ENCODE measurements at places on chromosomes 1 and 21.
A peak's percentile ranks its signal among the peaks of the same experiment; 100 is the strongest.

DNA sequence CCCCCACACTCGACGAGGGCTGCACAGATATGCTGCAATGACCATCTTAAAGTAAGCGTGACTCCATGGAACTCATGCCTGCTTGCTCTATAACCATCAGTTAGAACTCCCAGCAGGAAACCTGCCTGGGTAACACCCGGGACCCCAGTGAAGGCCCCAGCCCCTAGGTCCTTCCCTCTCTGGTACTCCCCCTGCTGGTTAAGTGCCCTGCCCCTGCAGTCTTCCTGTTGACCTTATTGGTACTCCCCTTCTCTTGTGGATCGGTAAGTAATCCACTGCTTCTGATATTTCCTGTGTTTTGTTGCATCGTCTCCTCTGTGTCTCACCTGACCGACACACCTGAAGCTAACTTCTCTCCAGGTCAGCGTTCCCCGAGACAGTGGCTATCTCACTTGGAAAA lies 104.8 kb upstream of the COG2 start:
- H3K36me3 ChIP-seq: no peaks in the 10 kb centered on the region
- H3K27ac ChIP-seq: no peak overlapping the region
- H3K4me3 ChIP-seq: no peak overlapping the region
- peaks cover 5% of the 10 kb centered on the region for H3K4me1 ChIP-seq

DNA sequence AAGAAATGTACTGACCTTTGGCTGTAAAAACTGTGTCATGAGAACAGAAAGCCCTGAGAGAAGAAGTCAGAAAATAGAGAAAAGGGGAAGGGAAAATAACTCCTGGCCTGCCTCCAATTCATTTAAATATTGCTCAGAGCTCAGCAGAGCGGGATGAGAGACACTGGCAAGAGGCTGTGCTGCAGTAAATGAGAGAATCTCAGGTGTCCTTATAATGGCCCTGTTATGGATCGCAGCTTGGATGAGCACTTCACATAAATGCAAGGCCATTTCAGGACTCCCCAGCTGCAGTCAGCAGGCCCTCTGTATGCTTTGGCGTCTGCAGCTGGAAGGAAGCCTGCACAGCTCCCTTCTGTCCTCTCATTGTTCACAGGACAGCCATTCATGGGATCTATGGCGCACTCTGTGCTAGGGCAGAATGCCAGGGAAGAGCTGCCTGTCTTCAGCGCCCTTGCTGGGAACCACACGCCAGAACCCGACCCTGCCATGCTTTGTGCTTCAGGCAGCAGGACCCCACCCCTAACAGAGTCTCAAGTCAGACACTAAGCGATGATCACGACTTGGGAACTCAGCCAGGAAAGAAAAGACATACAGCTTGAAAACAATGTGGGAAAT lies 20.7 kb upstream of the ABCB10 start:
- no peaks in the 10 kb centered on the region for H3K36me3 ChIP-seq
- H3K27me3 ChIP-seq: peaks cover 17% of the 10 kb centered on the region
- no peak for DNase-seq
- no peak overlapping the region for H3K27ac ChIP-seq
- H3K4me3 ChIP-seq: no peak overlapping the region
- peaks cover 3% of the 10 kb centered on the region for H3K4me1 ChIP-seq

DNA sequence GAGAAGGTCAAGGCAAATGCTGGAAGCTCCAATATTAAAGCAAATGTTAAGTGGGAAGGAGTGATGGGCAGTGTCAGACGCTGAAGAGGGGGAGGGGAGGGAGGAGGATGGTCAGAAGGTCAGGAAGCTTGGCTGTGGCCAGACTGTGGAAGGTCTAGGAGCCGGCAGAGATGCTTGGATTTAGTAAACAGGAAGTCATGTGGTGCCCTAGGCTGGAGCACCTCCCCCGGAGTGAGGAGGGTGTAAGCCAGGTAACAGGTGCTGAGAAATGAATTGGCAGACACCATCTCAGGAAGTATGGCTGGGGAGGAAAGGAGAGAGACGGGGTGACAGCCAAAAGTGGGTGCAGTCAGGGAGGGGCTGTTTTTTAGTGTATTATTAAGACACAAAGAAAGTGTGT lies 17.7 kb downstream of the CSMD2 start:
- no peak overlapping the region for H3K4me3 ChIP-seq
- no peaks in the 10 kb centered on the region for H3K27me3 ChIP-seq

- no peak overlapping the region for H3K4me3 ChIP-seq
- no peaks in the 10 kb centered on the region for H3K4me1 ChIP-seq
- no peaks in the 10 kb centered on the region for H3K27me3 ChIP-seq
- no peaks in the 10 kb centered on the region for H3K36me3 ChIP-seq
- DNase-seq: no peak
- H3K27ac ChIP-seq: no peak overlapping the region
Observed at GRCh38 chr1:226977643-226978431, 37.7 kb downstream of the COQ8A start.

DNA sequence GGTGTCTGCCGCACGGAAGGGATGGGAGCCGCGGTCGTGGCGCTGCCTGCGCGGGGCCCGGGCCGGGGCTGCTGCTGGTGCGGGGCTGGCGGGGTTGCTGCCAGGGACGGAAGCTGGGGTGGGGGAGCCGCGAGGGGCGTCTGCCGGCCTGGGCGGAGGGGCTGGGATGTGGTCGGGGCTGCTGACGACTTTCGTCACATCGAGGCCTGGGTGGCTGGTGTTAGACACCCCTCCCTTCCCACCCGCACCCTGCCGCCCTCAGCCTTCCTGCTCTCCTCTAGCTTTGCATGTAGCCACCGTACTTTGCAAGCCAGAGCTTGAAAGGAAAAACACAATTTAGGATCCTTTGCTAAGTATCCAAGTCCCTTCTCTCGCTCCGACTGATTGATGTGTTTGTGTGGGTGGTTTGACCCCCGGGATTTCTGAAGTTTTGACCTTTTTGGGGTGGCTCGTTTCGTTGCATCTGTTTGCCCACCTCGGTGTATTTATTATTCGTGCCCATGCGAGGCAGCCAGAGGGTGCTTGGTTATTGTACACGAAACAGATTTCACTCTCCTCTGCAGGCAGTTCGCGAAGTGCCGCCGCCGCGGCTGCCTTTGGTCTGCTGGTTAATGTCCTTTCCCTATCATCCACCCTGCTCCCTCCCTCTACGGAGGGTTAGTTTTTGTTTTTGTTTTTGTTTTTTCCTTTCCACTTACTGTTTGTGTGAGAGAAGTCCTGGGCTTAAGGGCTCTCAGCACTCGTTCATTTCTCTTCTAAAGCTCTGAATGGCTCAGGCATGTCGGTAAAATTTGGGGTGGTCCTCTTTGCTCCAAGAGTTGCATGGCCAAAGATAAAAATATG lies 868 bp downstream of the C1orf21 start:
- peaks cover 72% of the 10 kb centered on the region for H3K27me3 ChIP-seq
- peaks cover 22% of the 10 kb centered on the region for H3K4me1 ChIP-seq
- peak; percentile 17 for DNase-seq
- no peaks in the 10 kb centered on the region for H3K36me3 ChIP-seq

Data from activated T-helper 2 cell treated with anti-CD3 and anti-CD28 coated beads, Interferon-gamma antibody, Interleukin-2, Interleukin-4, amounts not matched to agents 10 μg/mL and 5 μg/mL and 100 μg/mL, durations not matched to agents 14 hours and 24 hours and 36 hours (primary cell).